Right lobe of liver (tissue), 6 donors: ENCODE measurements at places on chromosomes 2 and 18. TPM values are rescaled to one million over a fixed set of nuclear protein-coding genes. Genes with fewer than 3 reads are reported as not detected.

Gene NLRC4
- total RNA-seq, result 0.74 TPM

Gene SIX3
- not detected for total RNA-seq

Gene ERICH2
- total RNA-seq, result 1.1 TPM

Gene MTX2
- 11.4 TPM for total RNA-seq

Gene SKOR2
- not detected for total RNA-seq

Gene SULT1C4
- total RNA-seq, result 1.4 TPM

Gene PTPN2
- 11.2 TPM for total RNA-seq

Gene FBXO36
- 1.2 TPM for total RNA-seq

Gene ITGB6
- 0.68 TPM for total RNA-seq

Gene ITPRIPL1
- total RNA-seq, result 0.26 TPM

Gene KIF1A
- 0.49 TPM for total RNA-seq

Gene OXER1
- total RNA-seq, result 6.6 TPM

Gene BMP10
- 4.0 TPM for total RNA-seq
